Colonic mucosa (tissue), 4 donors: ENCODE measurements at places on chromosomes 2 and 18. TPM values are rescaled to one million over a fixed set of nuclear protein-coding genes. Genes with fewer than 3 reads are reported as not detected.

GRCh38 chr2:106960683-106961161, 74.8 kb upstream of the ST6GAL2 start:
- H3K27me3 ChIP-seq: no peaks in the 10 kb centered on the region
- no peak overlapping the region for H3K4me3 ChIP-seq
- no peaks in the 10 kb centered on the region for H3K36me3 ChIP-seq
- no peak for DNase-seq
- no peak overlapping the region for H3K27ac ChIP-seq

DNA sequence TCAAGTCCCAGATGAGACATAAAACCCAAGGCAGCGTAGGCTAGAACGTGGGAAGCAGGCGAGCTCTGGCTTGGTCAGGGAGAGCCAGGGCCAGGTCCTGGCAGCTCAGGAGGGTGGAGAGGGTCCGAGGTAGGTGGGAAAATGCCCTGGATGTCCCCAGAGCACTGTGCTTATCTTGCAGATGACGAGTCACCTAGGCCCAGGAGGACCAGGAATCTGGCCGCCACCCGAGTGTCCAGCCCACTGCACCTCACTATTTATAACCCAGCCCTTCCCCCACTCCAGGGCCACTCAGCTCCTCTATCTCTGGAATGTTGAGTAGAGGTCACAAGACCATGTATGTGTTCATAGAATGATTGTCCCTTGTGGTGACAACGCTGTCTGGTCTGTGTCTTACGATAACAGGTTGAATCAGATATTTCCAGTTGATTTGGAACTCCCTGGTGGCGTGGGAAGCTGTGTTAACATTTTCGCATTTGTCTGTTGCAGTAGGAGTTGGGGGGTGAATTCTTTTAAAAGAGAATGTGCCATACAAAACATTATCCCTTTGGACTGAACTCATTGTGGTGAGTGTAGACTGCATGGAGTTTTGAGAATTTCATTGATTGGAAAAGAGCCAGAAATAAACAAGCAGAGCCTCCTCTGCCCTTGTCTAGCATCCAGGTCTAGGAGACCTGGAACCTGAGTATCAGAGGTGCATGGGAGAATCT, 47.5 kb downstream of the EMILIN2 start:
- H3K4me1 ChIP-seq: no peaks in the 10 kb centered on the region
- no peak overlapping the region for H3K4me3 ChIP-seq
- no peaks in the 10 kb centered on the region for H3K36me3 ChIP-seq
- H3K27me3 ChIP-seq: no peaks in the 10 kb centered on the region
- no peak for DNase-seq
- H3K27ac ChIP-seq: no peak overlapping the region

DNA sequence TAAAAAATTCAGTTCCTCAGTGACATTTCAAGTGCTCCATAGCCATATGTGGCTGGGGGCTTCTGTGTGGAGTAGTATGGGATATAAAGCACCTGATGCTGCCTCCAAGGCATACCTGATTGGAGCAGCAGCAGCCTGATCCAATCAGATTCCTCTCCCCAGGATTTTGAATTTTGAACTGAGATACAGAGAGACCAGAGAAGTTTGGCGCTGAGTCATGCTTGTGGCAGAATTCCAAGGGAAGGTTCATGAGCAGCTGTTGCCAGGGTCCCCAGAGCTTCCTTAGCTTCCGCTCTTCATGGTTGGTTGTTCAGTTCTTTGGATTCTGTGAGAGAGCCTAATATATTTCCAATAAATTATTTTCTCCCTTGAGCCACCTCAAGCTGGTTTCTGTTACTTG, 29.0 kb upstream of the CFAP36 start:
- H3K27ac ChIP-seq: no peak overlapping the region
- H3K4me3 ChIP-seq: no peak overlapping the region
- no peaks in the 10 kb centered on the region for H3K36me3 ChIP-seq
- H3K4me1 ChIP-seq: no peaks in the 10 kb centered on the region
- DNase-seq: no peak

TMEM163 gene
- total RNA-seq: not detected

DNA sequence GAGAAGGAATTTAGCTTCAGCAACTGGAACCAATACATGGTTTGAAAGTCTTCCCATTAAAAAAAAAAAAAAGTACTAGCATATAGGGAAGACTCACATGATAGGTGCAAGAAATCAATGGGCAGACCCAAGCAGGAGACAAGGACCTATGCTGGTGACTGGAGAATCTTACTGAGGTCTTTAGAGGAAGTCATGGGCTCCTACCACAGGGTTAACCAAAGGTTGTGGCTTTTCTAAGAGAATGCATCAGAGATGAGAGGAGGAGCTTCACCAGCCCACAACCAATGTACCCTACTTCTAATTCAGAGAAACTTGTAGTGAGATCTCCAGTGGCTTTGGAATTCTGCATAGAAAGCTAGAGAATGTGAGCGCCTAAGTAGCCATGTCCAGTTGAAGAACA, 207.4 kb downstream of the NCKAP5 start:
- DNase-seq: no peak
- H3K27me3 ChIP-seq: no peaks in the 10 kb centered on the region
- no peak overlapping the region for H3K27ac ChIP-seq
- no peaks in the 10 kb centered on the region for H3K36me3 ChIP-seq

DNA sequence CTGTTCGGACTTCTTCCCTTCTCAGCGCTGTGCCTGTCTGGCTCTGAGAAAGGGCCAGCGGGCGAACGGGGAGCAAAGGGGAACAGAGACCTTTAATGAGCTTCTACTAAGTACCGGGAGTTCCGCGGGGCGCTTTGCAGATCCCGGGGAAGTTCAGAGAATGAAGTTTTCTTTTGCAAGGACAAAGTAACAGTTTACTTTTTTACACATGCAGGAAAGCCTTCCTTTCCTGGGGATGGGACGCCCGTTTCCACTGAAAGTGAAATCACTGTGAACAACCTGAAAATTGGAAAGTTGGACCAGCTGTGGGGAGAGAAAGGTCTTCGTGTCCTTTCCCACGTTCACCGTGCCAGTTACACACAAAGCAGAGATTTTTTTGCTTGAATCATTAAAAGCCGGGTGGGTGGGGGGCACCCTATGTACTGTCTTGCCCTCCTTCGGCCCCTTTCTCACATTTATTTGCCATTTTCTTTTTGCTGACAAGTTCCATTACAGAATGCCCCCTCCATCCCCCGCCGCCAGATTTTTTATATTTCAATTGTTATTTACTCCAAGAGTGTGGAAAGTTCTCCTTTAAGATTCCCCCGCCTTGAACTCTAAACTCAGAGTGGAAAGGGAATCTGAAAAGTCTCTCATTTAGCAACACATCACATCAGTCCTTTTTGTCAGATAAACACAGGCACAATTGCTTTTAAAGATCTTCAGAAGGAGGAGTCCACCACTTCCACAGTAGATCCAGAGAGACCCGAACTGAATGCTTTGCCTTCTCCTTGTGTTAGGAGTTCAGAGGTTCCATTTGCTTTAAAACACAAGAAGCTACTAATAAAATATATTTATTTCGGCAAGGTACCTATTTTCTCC, 1.1 kb upstream of the FN1 start:
- peak overlapping the region; percentile 44 for H3K4me3 ChIP-seq
- H3K27me3 ChIP-seq: no peaks in the 10 kb centered on the region
- peak overlapping the region; percentile 39 for H3K27ac ChIP-seq
- no peaks in the 10 kb centered on the region for H3K4me1 ChIP-seq

SNTG2 gene
- total RNA-seq: 0.72 TPM

DNA sequence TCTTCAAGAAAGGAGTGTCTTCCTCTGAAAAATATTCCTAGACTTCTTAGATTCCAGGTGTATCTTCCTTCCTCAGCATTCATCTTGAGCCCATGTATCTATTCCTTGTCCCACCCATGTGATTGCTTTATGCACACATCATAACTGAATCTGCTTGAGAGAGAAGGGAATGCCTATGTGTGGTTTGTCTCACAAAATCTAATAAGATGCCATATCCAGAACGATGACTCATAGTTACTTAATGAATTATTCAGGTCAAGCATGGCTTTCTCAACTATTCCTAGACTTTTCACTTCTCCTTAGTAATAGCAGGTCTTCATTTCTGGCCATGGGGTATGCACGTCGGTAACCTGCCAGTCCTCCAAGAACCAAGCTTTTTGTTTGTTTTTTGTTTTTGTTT, 121.8 kb downstream of the SETBP1 start:
- no peak for DNase-seq
- peak overlapping the region; percentile 51 for H3K27ac ChIP-seq
- no peaks in the 10 kb centered on the region for H3K27me3 ChIP-seq
- H3K36me3 ChIP-seq: no peaks in the 10 kb centered on the region
- peaks cover 12% of the 10 kb centered on the region for H3K4me1 ChIP-seq

GRCh38 chr2:42129947-42130346, 39.2 kb upstream of the EML4 start:
- H3K27me3 ChIP-seq: no peaks in the 10 kb centered on the region
- H3K4me3 ChIP-seq: no peak overlapping the region
- H3K36me3 ChIP-seq: no peaks in the 10 kb centered on the region
- no peak for DNase-seq
- H3K4me1 ChIP-seq: peaks cover 23% of the 10 kb centered on the region

DNA sequence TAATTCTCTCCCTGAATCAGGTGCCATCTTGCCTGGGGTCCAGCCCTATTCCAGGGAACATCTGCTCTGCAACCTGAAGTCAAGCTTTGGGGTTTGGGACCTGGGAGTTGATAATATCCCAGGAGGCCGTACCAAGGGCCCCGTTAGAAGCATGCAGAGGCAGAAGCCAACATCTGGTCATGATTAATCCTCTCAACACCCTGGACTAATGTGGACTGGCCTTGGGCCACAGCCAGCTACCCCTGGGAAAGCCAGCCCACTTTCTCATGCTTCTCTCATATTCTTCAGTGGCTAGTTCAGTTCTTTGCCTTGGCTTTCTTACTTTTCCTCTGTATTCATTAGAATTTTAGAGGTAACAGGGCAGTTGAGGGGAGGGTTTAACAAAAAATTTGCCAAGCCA, 515.6 kb upstream of the NRP2 start:
- no peak for DNase-seq
- H3K4me3 ChIP-seq: no peak overlapping the region
- H3K27ac ChIP-seq: no peak overlapping the region
- H3K27me3 ChIP-seq: no peaks in the 10 kb centered on the region
- no peaks in the 10 kb centered on the region for H3K36me3 ChIP-seq

REG3A gene
- total RNA-seq: 0.32 TPM

DNA sequence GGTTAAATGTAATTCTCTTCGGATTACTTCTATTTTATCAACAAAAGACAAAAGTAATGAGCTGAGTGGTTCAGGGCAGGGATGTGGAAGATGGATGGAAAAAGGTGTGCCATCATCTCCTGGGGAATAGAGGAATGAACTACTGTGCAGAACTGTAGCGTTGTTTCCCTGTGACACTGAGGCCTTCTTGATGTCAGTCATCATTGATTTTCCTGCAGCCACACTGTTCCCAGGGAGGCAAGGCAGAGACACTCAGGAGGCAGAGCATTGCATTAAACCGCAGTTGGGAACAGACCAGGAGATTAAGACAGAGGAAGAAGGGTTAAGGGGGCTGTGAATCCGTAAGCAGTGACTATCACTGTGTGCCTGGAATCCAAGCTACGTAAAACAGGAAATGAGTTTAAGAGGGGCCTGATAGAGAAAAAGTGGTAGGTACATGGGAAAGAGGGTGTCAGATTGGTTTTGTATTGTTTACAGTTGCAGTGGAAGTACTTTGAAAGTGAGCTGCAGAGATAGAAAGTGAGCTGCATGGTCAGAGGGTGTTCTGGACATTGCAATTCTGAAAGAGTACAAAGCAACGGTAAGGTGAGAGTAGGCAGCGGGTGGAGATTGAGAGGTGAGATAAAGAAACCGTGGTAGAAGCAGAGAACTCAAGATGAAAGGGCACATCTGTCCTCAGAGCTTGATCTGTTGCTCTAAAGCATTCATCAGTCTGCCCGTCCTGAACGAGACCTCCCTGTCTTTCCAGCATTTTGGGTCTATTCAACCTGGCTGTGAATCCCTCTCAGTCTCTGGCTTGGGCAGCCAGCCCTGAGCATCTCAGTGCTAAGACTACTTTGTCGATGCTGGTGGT, 793.4 kb upstream of the CELF4 start:
- H3K4me3 ChIP-seq: no peak overlapping the region
- H3K27ac ChIP-seq: no peak overlapping the region
- H3K4me1 ChIP-seq: no peaks in the 10 kb centered on the region

- no peak for DNase-seq
- no peaks in the 10 kb centered on the region for H3K27me3 ChIP-seq
- H3K36me3 ChIP-seq: no peaks in the 10 kb centered on the region
- H3K4me1 ChIP-seq: no peaks in the 10 kb centered on the region
- H3K27ac ChIP-seq: no peak overlapping the region
- H3K4me3 ChIP-seq: no peak overlapping the region
Observed at GRCh38 chr18:31711365-31712172, 27.2 kb upstream of the B4GALT6 start.

NT5C1B gene
- not detected for total RNA-seq

- H3K4me1 ChIP-seq: no peaks in the 10 kb centered on the region
- H3K36me3 ChIP-seq: no peaks in the 10 kb centered on the region
- no peaks in the 10 kb centered on the region for H3K27me3 ChIP-seq
- peak overlapping the region; percentile 13 for H3K27ac ChIP-seq
- no peak overlapping the region for H3K4me3 ChIP-seq
Observed at GRCh38 chr2:42913280-42913878, 121.0 kb upstream of the HAAO start.

DNA sequence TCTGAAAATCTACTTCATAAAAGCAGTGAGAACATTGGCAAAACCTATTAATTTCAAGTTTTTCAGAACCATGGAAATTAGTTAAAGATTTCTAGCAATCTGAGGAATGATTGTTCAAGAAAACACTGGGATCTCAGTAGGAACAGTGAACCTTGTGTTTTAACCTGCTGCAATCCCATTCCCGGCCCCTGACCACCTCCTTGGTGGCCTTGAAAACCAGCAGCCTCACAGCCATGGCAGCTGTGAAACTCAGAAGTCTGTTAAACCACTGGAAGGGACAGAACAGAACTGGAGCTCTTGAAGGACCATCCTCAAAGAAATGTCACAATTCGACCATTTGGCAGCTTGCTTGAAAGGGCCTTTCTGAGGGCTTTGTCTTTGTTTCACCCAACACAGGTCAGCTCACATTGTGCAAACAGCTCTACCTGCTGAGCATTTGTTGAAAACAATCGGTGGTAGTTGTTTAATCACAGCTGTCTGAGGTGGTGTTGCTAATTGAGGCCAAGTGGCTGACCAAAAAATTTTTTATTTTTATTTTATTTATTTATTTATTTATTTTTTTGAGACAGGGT, 25.8 kb downstream of the NEDD4L start:
- no peaks in the 10 kb centered on the region for H3K4me1 ChIP-seq
- H3K36me3 ChIP-seq: no peaks in the 10 kb centered on the region
- H3K27me3 ChIP-seq: no peaks in the 10 kb centered on the region

LPIN1 gene
- total RNA-seq: 45.7 TPM

SIX3 gene
- not detected for total RNA-seq
